ENCODE measurements at places on chromosomes 2 and 18.

DNA sequence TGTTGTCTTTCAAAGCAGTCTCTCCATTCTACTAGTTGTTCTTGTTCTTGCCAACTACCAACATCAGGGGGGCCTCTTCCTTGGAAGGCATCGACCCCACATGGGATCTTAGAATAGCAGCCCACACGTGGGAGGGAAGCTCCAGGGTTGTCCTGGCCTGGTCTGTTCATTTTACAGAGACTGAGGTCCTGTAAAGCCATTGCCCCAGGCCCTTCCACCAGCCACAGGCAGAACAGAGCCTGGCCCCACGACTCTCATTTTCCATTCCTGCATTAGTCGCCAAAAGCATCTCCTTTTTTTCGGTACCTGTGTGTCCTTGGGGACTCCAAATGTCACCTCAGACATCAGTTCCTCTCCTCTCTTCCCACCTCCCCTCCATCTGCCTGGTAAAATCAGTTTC, 28.0 kb downstream of the CNGA3 start:
- no peak for DNase-seq

DNA sequence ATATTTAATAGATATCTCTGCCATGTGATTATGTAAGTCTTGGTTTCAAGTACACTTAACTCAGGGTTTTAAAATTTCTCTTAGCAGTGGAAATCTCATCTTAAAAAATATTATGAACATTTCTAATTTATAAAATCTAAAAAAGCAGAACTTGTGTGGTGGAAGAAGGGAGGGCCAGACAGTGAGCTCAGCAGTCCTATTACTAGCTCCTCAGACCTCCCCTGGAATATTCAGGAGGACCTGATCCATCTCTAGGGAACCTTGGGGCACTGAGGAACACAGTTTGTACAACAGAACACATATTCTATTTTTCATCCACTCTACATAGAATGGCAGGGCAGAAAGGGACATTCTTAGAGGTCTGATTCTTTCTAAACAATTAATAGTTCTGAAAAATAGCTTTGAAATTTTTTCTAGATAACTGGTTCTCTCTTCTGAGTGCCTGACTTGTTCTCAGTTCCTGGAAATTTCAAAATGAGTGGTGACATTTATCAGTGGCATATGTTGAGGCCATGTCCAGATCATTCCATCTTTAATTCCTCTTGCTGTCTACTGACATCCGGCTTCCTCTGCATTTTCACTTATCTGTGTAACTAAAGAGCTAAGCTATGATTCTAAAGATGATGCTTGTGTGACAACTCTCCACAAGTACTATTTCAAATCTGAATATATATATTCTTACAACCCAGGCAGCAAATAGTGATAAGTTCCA, 8.2 kb upstream of the MAP4K4 start:
- DNase-seq = no peak

DNA sequence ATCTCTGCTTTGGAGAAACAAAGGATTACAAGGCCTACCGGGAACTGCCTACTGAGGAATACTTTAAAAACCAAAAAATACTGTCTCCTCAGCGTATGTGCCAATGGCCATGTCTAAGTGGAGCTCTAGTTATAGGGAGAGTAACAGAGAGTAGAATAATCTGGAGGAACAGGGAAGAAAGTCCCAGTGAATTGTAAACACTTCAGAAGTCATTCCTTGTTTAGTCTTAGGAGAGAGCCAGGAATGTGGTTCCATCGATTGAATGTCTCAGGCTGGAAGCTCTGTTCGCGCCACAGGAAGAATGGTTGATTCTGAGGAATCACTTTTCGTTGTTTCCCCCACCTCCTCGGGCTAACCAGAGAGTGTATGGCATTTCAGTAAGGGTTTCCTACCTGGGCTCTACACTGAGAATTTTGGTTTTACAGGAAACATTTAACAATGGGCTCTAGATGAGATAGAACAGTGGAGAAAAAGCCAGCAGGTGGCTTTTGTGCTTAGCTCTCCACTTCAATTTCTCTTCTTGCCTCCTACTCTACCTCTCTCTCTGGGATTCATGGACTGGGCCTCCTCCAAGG, 88.7 kb downstream of the ACVR1 start:
- DNase-seq = no peak

DNA sequence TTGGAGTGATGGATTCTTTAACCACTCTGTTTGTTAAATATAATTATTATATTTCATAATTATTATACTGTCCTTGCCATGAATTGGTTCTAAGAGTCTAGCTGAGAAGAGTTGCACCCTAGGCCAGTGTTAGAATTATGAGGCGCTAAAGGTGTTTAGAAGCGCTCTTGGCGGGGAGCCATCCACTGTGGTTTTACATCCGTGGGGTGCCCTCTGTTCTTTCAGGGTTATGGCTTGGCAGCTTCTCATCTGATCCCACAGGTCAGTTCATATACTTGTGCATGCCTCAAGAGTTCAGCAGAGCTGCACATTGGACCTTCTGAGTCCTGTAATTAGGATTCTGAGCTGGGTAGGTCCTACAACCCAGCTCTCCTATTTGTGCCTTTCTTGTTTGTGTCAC, 9.1 kb downstream of the ASAP2 start:
- DNase-seq = no peak

DNA sequence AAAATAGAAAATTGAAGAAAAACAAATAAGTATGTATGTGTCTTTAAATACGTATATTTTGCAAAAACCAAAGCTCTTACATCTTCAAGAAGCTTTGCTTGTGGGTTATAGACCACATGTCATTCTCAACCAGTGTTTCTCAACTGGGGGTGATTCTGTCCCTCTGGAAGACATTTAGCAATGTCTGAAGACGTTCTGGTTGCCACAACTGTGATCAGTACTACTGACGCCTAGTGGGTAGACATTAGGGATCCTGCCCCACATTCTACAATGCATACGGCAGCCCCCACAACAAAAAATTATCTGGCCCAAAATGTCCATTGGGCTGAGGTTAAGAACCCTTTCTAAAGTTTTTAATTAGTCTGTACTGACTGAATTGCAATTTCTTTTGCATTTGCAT, 48.4 kb downstream of the UNC50 start:
- DNase-seq = no peak

- peak; percentile 37 for DNase-seq
Measured at GRCh38 chr2:10297959-10298531, 4.7 kb upstream of the HPCAL1 start.

DNA sequence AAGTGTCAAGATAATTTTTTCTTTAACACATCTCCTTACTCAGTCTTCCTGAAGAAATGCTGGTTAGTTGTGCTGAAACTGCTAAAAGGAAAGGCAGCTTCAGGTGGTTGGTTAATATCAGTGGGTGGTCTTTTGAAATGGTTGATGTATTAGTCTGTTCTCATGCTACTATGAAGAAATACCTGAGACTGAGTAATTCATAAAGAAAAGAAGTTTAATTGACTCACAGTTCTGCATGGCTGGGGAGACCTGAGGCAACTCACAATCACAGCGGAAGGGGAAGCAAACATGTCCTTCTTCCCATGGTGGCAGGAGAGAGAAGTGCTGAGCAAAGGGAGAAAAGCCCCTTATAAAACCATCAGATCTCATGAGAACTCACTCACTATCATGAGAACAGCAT, 125.9 kb upstream of the CYRIA start:
- no peak for DNase-seq

DNA sequence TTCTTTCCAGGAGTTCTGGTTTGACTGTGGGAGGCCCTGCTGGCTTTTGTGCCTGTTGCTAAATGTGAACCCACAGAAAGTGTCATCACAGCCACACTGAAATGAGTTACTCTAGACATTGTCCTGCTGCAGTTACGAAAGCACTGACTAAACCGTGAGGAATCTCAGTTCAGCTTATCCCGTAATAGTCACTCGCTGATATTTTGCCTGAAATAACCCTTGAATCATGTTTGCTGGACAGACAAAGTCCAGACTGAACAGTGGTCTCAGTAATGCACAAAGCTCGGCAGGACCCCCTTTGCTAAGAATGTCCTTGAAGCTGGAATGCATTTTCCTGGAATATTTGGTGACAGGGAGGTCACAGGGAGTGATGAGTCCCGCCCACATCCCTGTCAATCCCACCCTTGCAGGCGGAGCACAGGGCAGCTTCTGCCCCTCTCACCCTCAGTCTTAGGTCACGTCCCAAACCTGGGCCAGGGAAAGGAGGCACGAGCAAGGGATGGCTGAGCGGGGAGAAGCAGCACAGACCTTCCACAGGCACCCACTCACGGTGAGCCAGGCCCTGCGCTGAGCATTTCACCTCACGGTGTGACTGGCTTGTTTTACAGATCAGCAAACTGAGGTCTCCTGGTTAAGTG, 53.4 kb downstream of the ADI1 start:
- DNase-seq = no peak

DNA sequence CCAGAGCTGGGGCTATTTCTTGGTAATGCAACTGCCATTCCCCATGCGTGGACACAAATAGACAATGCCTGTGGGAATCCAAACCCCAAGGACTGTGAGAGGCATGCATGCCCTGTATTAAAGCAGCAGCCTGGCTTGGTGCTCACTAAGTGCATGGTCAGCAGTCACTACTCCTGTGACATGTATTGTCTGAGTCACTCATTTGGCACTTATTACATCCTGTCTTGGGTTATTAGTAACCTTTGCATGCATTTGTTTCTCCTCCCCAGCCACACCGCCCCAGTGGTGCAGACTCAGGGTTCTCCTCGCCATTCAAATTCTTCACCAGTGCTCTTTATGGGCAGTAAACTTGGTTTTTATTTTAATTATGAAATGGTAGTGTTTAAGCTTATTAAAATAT, 30.2 kb downstream of the PRKCE start:
- DNase-seq = no peak

DNA sequence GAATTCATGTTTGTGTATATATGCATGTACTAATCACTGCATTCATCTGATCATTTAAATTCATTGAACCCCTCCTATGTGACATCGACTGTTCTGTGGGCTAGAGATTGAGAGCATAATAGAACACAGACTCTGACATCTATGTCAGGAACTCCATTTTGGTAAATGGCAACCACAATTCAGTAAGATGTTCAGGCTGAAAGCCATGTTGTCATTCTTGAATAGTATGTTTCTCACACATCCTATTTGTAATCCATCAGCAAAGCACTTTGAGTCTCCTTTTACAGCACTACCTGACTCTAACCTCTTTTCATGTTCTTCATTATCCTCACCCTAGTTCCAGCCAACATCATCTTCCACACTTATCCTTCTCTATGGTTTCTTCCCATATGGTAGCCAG, 413.8 kb upstream of the MEX3C start:
- no peak for DNase-seq

GRCh38 chr2:135783439-135783838, 41.8 kb downstream of the UBXN4 start:
- DNase-seq = no peak
